ENCODE measurements at places on chromosomes 6 and 20.

DNA sequence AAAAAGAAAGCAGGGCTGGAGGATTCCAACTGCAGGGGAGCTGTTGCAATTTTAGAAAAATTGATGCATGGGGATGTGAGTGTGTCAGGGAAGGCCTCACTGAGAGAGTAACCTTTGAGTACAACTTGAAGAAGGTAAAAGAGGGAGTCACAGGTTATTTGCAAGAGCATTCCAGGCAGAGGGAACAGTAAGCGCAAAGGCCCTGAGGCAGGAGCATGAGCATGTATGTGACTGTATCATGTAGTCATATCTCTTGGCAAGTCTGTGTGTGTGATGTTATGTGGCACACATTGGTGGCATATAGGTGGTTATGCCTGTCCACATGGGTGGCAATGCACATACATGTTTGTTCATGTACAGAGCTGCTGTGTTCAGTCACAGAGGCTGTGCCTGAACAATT is 71.2 kb upstream of the ZNFX1 start:
- DNase-seq: no peak

DNA sequence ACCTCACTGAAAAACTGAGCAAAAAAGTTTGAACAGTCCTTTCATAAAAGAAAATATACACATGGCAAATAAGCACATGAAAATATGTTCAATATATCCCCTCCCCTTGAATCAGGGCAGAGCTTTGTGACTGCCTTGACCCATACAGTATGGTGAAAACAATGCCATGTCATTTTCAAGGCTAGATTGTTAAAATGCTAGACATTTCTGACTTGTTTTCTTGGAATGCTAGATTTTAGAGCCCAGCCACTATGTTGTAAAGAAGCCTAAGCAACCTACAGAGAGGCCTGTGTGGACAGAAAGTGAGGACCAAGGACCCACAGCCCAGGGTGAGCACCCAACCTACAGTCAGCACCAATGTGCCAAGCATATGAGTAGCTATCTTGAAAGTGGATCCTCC is 17.1 kb upstream of the ASF1A start:
- DNase-seq: no peak

DNA sequence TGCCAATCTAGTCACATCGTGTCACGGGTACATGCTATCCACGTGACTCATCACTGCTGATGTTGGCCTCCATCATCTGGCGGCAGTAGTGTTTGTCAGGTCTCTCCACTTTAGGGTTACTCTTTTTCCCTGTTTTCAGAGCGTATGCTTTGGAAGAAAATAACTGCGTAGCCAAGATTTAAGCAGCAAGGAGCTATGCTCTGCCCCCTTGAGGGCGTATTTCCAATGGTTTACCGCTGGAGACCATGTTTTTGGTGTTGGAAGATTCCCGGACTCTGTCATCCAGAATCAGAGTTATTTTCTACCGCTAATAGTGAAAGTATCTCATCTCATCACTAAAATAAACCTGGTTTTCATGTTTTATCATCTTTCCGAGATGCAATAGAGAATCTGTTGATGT is 306.5 kb downstream of the C6orf118 start:
- no peak for DNase-seq

GRCh38 chr6:100479179-100480035 is 14.7 kb upstream of the SIM1 start:
- DNase-seq: no peak

GRCh38 chr6:15420959-15421438 is 175.1 kb downstream of the JARID2 start:
- no peak for DNase-seq

- no peak for DNase-seq
Observed at GRCh38 chr6:165186041-165186440, 123.4 kb downstream of the C6orf118 start.

DNA sequence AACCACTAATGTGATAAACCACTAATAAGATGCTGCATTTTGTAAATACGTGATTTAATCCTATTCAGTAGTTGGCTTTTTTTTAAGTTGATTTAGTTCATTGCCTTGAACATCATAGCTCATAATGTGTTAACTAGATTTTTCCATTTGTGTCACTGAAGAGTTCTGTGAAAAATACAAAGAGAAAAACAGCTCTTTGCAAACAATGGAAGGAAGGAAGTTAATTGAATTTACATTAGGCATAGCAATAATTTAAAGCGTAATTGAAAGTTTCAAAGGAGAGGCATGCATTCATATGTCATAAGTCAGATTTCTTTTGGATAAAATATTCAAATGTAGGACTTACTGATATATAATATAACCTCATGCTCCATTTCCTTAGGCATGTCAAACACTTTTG is 102.3 kb downstream of the TBC1D7 start:
- no peak for DNase-seq

GRCh38 chr6:112413780-112414179 is 66.7 kb downstream of the RFPL4B start:
- no peak for DNase-seq

DNA sequence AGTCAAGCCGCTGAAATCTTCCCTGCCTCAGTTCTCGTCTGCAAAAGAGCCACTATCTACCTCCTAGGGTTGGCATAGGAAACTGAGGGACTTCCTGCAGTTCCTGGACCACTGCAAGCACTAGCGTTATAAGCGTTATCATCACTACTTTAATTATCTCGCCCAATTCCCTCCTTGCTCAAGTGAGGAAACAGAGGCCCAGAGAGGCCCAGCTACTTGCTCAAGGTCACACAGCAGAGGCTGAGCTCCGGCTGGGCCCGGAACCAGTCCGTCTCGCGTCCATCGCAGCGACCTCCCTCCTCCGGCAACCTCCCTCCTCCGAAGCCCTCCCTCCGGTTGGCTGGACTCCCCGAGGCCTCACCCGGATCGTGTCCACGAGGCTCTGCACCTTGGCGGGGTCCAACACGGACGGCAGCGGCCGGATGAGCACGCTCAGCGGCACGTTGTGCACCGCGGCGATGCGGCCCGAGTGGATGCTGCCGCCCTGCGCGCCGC is 338 bp downstream of the SRXN1 start:
- no peak for DNase-seq

- no peak for DNase-seq
Observed at GRCh38 chr6:44672841-44673240, 285.3 kb downstream of the CDC5L start.

DNA sequence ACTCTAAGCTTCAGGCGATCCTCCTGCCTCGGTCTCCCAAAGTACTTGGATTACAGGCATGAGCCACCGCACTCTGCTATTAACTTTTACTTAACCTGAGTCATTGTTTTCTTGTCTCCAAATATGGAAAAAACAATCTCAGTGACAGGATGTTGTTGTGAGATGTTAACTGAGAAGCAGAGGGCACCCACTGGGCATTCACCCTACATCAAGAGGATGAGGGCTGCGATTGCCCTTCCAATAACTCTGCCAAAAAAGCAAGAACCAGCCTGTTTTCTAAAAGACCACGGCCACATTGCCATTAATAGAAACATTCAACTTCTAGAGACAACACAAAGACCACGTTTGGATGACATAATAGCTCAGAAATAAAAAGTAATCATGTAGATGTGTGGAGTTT is 107.6 kb upstream of the SGK1 start:
- no peak for DNase-seq

- DNase-seq: no peak
Observed at GRCh38 chr6:110689275-110689935, 125.9 kb downstream of the CDK19 start.

GRCh38 chr6:6646859-6647258 is 58.3 kb downstream of the LY86 start:
- no peak for DNase-seq

DNA sequence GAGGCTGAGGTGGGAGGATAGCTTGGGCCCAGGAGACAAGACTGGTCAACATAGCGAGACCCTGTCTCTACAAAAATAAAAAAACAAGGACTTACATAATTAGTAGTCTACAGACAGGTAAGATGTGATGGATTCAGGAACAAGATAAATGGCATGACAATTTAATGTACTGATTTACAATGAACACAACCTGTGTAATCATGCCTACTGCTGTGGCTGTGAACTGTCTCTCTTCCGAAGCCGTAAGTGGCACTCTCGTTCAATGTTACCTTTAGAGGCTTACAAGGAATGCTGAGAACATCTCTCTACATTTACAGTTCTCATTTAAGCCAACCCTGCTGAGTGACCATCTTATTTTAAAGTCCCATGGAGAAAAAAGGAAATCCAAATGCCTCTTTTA is 134.8 kb upstream of the PRDM1 start:
- DNase-seq: no peak

DNA sequence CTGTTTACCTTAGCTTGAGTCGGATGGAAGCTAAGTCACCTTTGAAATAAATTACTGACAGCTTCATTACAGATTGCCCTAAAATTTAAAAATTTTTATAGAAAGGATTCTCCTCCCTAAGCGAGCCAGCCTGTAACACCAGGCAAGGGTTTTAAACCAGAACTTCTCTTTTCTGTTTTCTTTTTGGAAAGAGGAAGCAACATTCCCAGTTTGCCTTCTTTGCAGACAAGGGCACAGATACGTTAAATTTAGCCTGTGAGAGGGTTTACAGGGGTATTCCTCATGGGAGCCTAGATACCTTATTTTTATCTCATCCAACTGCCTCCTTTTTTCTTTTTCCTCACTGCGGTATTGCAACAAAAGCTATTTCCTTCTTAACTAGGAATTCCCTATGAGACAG is 45.0 kb downstream of the GNAS start:
- no peak for DNase-seq

- DNase-seq: peak; percentile 42
Observed at GRCh38 chr6:15207923-15208322, 37.9 kb upstream of the JARID2 start.

- DNase-seq: no peak
Observed at GRCh38 chr6:129911732-129912131, 50.6 kb upstream of the TMEM244 start.

GRCh38 chr6:151109361-151109760 is 130.4 kb upstream of the AKAP12 start:
- no peak for DNase-seq

DNA sequence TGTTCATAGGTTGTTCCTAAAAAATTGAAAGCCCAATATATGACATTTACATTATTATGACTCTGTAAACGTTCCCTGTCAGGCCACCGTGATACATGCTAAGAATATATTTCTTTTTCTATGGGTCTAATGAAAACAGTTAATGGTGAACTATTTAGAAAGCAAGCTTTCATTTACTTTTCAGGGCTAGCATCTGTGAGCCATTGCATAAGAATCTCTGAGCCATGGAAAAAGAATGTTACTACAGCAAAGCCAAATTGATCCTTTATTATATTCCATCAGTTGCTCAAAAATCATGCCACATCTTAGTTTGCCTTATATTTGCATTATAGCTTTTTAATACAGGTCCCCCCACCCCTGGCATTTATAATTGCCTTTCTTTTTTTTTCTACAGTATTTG is 275.5 kb downstream of the ZFAND3 start:
- peak; percentile 18 for DNase-seq

DNA sequence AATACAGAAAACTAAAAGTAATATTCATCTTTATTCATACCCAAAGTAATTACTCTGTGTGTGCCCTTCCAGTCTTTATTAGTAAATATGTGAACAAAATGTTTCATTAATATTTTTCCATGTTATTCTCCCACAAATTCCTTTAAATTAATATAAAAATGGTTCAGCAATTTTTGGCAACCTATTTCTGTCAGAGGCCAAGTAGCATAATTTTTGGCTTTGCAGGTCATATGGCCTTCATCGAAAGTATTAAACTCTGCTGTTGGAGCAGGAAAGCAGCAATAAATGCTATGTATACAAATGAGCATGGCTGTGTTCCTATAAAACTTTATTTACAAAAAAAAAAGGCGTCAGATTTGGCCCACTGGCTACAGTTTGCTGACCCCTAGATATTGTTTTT is 16.1 kb downstream of the ZC2HC1B start:
- no peak for DNase-seq

GRCh38 chr20:37801921-37802320 is 101.0 kb upstream of the VSTM2L start:
- no peak for DNase-seq
